ENCODE measurements at places on chromosomes 12 and 14. TPM values are rescaled to one million over a fixed set of nuclear protein-coding genes. Genes with fewer than 3 reads are reported as not detected.

Gene KRT78
- not detected for polyA plus RNA-seq

Gene C3AR1
- polyA plus RNA-seq: 0.13 TPM

Gene PIWIL1
- not detected for polyA plus RNA-seq

Gene RHEBL1
- polyA plus RNA-seq: 6.1 TPM

Gene C12orf50
- polyA plus RNA-seq: 0.07 TPM

Gene IL26
- polyA plus RNA-seq: not detected

Gene PPP1R1A
- not detected for polyA plus RNA-seq

Gene ABCC9
- not detected for polyA plus RNA-seq

Gene KRT80
- not detected for polyA plus RNA-seq

Gene ENDOU
- polyA plus RNA-seq: 0.03 TPM

Gene CLBA1
- 1.3 TPM for polyA plus RNA-seq

Gene SMIM41
- polyA plus RNA-seq: 0.12 TPM

Gene FOXG1
- not detected for polyA plus RNA-seq

Gene STAC3
- 4.9 TPM for polyA plus RNA-seq

Gene PCNX4
- polyA plus RNA-seq: 13.7 TPM

Gene NINJ2
- 10.2 TPM for polyA plus RNA-seq

Gene EML5
- polyA plus RNA-seq: 1.7 TPM

Gene SOX5
- 3.9 TPM for polyA plus RNA-seq

Gene IAPP
- not detected for polyA plus RNA-seq

Gene PRPH
- polyA plus RNA-seq: not detected

Gene KRT6B
- not detected for polyA plus RNA-seq

Gene NDRG2
- 9.8 TPM for polyA plus RNA-seq

Gene CRIP2
- polyA plus RNA-seq: 16.8 TPM

Gene PRR4
- 1.8 TPM for polyA plus RNA-seq

Gene SLC35E3
- 7.0 TPM for polyA plus RNA-seq

Gene NANOG
- not detected for polyA plus RNA-seq

Gene PLA2G1B
- not detected for polyA plus RNA-seq

Data from B cell (primary cell).